ENCODE measurements at places on chromosomes 13 and 19. TPM values are rescaled to one million over a fixed set of nuclear protein-coding genes. Genes with fewer than 3 reads are reported as not detected.

DNA sequence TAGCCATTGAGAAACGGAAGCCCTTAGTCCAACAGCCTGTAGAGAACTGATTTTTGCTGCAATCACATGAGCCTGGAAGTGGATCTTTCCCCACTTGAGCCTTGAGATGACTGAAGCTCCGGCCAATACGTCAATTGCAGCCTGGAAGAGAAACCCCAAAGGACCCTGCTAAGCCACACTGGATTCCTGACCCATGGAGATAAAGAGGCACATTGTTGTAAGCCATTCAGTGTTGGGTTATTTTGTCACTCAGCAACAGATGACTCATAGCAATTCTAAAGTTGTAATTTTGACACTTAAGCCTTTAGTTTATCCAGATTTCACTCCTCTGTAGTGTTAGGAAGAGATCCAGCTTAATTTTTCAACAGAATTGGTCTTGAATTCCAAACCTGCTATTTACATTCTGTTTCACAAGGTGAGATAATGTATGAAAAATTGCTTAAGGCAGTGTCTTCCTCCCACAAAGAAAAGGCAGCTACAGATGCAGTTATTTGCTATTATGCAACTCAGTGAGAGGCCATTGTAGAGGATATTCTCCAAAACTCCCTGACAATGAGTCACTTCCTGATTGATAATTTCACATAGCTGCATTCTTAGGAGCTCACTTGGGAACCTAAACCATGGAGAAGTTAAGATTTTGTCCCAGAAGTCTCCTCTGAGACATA, 59.4 kb upstream of the TSHZ3 start:
- peak; percentile 14 for DNase-seq

- no peak for DNase-seq
These were observed 9.1 kb upstream of the CERS1 start for GRCh38 chr19:18905058-18905456.

DNA sequence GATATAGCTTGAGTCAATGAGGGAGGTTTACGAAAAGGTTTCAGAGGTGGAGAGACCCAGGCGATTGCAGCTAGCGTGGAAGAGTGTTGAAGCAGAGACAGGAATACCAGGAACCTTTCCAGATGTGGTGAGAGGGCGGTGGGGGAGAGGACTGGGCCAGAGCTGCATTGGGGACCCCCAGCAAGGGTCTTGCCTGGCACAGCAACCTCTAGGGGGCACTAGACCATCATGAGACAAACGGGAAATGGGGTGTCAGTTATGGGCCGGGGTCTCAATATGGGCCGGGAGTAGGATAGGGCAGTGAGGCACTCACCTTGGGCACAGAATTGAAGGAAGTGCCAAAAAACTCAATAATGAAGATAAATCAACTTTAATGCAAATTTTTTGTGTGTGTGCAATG, 2.1 kb upstream of the LRP3 start:
- DNase-seq, result no peak

DNA sequence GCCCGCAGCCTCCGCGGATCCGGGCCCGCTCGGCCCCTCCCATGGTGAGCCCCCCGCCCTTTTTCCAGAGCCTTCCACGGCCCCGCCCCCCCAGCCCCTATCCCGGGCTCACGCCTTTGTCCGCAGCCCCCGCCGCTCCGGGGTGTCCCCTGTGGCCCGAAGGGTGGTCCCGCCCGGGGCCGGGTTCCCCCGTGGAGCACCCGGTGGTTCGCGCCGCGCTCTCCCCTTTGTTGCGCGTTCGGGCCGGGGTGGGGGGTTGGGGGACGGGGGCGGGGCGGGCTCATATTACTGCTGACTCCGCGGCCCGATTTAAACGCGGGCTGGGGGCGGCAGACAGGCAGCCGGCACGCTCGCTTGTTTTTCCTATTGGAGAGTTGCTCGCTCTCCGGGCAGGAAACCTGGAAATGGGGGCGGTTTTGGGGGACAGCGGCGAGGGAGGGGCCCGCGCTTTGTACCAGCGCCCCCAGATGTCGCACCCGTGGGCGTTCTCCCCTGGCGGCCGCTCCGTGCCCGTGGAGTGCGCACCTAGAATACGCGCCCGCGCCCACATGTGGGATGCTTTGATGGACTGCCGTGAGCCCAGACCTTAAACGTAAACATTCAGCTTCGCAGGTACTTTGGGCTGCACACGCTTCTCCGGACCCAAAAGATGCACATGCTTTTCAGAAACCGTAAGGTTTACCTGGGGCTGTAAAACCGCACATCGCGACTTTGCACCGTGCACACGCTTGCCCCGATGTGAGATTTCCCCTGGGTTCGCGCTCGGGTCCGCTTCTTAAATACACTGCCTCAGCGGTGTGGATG, 699 bp downstream of the PTOV1 start:
- DNase-seq, result peak; percentile 72

DNA sequence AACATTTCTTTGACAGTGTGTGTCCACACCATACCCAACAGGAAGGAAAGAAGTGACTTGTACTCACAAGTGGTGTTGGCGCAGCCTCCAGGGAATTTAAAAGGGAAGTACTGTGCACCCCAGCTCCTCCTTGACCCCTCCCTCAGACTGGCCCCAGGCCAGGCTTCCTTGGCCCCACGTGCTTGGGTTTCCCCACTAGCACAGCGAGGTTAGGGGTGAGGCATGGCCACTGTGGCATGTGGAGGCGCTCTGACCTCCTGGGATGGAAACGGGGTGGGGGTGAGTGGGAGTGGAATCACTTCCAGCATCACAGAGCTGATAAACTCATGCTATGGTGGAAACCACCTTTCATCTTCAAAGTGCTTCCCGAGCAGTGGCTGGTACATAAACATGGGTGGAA, 168.6 kb downstream of the ZNF536 start:
- no peak for DNase-seq

DNA sequence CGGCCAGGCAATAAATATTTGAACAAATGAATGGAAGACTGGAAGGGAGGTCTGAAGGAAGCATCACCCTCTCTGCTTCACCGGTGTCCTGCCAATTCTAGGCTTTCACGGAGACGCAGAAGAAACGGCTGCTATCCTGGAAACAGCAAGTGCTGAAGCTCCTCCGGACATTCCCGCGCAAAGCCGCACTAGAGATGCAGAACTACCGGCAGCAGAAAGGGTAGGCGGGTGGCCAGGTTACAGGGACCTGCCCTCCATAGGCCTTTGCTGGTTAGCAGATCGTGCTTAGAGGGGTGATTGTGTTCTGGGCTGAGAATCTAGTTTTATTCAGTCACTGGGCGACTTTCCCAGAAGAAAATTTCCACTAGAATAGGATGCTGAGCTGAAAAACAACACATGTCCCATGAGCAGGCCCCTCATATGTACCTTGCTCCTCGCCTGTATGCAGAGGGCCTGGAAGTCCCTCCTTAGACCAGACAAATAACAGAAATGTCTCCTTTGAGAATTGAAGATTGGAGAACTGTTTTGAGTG, 11.0 kb downstream of the PAF1 start:
- DNase-seq, result no peak

- DNase-seq, result no peak
These were observed 192.7 kb downstream of the LHFPL6 start for GRCh38 chr13:39410096-39410901.

GRCh38 chr19:21698215-21698614, 69.2 kb downstream of the ZNF100 start:
- DNase-seq, result no peak

GRCh38 chr13:99895444-99896368, 75.9 kb downstream of the ZIC5 start:
- no peak for DNase-seq

GRCh38 chr13:43787518-43787891, 733 bp upstream of the ENOX1 start:
- no peak for DNase-seq

DNA sequence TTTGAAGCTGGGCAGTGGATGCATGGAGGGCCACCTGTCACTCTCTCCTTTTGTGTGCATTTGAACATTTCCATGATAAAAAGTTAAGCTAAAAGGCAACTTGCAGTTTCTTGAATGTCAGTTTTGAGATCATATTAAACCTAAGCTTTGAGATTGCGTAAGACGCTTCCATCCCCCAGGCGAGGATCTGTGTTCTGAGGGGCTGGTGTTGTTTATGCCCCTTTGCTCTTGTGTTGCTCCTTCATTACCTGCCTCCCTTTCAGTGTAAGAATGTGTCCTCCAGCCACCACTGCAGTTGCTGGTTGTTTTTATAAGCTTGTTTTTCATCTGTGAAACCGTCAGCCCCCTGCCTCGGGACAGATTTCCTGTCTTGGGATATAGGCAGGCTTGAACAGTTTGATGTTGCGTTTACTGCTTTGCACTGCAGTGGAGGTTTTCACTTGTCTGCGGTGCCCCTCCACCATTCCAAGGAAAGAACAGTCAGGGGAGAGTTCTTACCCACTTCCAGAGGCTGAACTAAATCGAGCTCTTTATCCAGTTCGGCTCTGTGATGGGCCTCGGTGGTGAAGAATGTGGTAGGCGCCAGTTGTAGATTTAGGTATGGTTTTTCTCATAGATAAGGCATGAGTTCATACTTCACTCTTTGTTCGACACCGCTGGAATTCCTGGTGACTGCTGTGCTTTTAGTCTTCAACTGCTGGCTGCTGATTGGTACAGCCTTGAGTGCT, 96.8 kb downstream of the ARHGEF7 start:
- DNase-seq, result no peak

DNA sequence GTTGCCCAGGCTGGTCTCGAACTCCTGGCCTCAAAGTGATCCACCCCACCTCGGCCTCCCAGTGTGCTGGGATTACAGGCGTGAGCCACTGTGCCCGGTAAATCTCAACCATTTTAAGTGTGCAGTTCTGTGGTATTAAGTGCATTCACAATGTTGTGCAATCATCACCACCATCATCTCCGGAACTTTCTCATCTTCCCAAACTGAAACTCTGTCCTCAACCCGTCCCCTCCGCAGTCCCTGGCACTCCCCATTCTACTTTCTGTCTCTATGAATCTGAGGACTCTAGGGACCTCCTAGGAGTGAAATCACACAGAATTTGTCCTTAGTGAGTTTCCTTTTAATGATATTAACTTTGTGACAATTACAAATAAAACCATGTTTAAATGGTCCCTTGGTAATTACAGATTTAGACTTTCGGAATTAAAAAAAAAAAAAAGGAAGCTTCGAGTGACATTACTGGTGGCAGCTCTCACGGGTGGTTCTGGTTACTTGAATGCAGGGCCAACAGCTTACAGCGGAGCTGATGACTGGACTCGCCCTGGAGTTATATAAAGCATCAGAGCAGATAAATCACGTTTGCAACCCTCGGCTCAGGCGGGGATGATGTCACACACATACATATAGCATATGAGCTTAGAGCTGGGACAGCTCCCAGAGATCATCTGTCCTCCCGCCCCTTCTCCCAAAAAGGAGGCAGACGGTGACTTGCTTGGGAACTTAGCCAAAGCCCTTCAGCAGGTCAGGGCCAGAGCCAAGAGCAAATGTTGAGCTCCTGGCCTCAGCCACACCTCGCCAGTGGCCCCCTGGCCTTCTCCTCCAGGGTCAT, 89.8 kb downstream of the ZNF557 start:
- no peak for DNase-seq

- no peak for DNase-seq
These were observed 36.0 kb downstream of the LCP1 start for GRCh38 chr13:46145950-46146349.

GRCh38 chr19:19406878-19407632, 1.6 kb downstream of the GATAD2A start:
- DNase-seq, result peak; percentile 59

- DNase-seq, result no peak
These were observed 384.5 kb downstream of the IRS2 start for GRCh38 chr13:109401891-109402290.

GRCh38 chr13:86922936-86923335, 748.2 kb upstream of the SLITRK5 start:
- no peak for DNase-seq

GRCh38 chr19:18433015-18433691, 4.8 kb downstream of the ISYNA1 start:
- no peak for DNase-seq

DNA sequence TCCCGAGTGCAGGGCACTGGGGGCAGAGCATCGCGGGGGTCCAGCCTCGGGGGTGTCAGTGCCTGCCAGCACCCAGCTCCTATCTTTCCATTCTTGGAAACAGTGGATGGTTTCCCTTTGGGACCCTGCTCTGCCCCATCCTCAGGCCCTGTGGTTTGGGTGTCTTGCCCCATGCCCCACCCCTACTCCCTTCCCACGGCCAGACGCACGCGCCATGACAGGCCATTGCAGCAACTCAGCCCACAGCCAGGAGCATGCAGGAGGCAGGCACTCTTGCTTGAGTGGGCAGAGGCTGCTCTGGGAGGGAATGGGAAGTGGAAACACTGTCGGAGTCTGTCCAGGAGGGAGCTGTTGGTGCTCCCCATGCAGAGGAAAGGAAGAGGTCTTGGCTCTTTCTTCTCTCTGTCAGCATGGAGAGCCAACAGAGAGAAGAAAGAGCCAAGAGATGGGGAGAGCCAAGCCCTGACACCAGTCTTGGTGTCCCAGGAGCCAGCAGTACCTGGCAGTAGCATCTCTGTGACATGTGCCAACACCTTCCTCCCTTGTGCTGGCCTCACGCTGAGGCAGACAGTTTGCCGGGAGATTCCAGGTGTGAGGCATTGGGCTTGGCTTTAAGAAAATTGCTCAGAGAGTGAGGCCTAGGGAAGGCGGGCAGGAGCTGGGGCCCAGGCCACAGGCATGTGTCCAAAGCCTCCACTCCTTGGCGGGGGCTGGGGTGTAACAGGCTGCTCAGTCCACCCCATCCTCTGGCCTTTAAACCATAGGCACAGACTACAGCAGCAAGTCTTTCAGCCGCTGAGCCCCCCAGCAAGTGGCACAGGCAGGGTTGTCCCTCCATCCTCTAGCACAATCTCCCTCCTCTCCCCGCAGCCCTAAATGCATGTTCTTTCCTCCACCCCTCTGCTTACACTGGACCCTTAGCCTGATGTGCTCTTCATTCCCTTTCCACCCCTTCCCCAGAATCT, 86.7 kb upstream of the UQCRFS1 start:
- DNase-seq, result no peak

The SDHAF1 gene
- 26.4 TPM for total RNA-seq

The ZNF667 gene
- not detected for total RNA-seq

The MAMSTR gene
- total RNA-seq, result not detected

The PALM gene
- total RNA-seq, result 12.6 TPM

The DCT gene
- 0.73 TPM for total RNA-seq

The ELSPBP1 gene
- total RNA-seq, result not detected
